ENCODE measurements at places on chromosomes 2 and 18.

- DNase-seq: no peak
These were observed 16.3 kb downstream of the TSHZ1 start for GRCh38 chr18:75226956-75227316.

DNA sequence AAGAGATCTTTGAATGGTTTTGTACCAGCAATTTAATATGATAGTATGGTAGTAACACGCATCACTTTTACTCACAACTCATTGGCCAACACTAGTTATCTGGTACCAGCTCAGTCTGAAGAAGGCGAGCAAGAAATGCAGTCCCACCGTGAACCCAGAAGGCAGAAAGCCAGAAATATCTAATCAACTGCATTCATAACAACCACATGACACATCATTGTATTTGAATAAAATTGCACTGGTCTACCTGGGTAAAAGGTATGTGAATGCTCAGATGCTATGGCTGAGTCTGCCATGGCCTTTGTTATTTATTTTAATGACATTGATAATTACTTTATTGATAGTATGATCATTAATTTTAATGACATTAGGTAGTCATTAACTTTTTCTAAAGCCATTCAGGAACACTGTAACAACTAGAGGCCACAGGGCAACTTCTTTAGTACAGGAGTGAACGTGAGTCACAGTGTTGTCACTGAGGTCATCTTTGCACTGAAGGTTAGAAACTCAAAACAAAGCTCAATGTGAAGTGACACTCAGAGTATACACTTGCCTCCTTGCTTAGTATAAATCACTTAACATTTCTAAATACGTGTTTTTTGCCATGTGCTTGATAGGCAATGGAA lies 475.6 kb upstream of the TNP1 start:
- DNase-seq: peak; percentile 44

GRCh38 chr2:110748489-110748867 lies 16.1 kb downstream of the ACOXL start:
- no peak for DNase-seq

- DNase-seq: no peak
These were observed 2.0 kb upstream of the ANKRD62 start for GRCh38 chr18:12091538-12092141.

- DNase-seq: no peak
These were observed 242.5 kb downstream of the ZNF521 start for GRCh38 chr18:25109484-25109883.

DNA sequence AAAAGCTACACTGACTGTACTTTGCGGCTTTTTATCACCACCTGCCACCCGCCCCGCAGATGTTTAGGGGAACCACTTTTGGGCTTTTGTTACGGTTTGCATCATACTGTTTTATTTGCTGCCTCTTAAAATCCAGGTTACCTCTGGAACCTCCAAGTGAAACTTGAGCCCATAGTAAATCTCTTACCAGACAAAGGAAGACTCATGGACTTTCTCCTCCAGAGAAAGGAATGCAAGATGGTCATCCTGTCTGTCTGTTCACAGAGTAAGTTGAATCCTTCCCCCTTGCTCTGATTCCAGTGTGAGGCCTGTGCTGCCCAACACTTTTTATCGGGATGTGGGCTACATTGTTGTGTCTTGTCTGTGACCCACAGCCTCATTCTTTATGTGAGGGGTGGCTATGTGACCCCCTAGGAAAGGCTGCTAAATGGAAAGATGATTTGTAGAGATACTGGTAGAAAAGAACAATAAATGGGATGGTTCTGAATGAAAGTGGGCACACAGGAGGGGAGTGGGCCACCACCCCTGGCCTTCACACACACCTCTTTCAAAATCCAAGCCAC lies 23.3 kb downstream of the RMC1 start:
- DNase-seq: no peak

DNA sequence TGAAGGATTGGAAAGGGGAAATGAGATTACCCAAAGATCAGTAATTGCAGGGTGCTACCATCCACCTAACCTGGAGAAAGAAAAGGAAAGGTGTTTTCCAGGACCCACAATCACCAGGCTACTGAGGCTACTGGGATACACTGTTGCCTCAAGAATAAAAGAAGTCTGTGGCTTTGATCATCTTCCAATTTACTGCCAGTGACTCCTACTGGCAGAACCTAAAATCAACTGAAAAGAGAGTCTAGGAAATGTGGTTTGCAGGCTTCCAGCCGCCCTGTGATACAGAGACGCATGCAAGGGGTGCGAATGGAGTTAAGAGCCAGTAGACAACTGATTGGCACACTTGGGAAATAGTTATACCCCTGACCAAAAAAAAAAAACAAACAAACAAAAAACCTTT lies 16.6 kb upstream of the TTL start:
- DNase-seq: no peak

DNA sequence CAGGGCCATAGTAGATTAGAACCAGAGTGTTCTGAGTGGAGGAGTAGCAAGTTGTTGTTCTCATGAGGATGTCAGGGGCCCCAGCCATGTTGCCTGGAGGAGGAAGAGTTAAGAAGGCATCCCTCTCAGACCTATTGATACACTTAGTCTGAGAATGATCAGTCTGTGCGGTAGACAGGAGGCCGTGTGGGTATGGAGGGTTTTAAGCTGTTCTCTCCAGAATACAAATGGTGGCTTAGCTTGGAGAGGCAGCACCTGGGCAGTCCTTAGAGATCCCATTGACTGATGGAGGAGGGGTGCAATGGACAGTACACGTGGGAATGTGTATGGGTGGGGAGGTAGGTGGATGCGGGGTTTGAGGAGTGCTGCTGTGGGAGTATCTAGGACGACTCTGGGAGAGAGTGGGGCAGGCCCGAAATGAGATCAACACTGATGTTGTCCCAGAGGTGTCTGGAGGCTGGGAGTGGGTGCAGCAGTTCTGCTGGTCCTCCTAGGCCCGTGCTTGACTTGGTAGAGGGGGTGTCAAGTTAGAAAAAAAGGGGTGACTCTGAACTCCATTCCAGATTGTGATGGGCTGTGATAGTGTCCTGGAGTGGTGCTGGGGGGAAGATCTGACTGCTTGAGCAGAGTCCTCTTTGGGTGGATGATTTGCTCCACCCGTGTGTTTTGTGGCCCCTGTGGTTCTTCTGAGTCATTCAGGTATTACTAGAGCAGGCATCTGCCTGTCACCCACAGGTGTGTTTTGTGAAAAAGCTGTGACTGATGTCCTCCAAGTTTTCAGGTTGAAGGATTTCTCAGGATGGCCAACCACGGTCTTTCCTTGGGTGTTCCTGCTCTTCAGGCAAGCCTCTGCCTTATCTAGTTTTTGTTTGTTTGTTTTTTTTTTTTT lies 44.7 kb downstream of the C2orf42 start:
- DNase-seq: no peak

GRCh38 chr2:213086571-213086970 lies 64.8 kb downstream of the IKZF2 start:
- DNase-seq: no peak

GRCh38 chr2:140442319-140442718 lies 1662.1 kb upstream of the NXPH2 start:
- no peak for DNase-seq

DNA sequence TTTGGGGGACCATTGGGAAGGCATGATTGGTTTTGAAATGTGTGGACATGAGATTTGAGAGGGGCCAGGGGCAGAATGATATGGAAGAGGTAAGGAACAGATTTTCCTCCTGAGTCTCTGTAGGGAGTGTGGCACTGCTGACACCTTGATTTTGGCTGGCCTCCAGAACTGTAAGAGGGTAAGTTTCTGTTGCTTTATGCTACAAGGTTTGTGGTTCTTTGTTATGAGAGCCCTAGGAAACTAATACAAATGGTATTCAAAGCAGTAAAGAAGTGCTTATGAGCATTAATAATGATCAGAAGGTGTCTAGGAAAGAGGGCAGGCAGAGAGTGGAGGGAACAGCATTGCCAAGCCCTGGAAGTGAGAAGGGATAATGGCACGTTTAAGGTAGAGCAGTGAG lies 574.3 kb upstream of the NXPH2 start:
- DNase-seq: peak; percentile 13

DNA sequence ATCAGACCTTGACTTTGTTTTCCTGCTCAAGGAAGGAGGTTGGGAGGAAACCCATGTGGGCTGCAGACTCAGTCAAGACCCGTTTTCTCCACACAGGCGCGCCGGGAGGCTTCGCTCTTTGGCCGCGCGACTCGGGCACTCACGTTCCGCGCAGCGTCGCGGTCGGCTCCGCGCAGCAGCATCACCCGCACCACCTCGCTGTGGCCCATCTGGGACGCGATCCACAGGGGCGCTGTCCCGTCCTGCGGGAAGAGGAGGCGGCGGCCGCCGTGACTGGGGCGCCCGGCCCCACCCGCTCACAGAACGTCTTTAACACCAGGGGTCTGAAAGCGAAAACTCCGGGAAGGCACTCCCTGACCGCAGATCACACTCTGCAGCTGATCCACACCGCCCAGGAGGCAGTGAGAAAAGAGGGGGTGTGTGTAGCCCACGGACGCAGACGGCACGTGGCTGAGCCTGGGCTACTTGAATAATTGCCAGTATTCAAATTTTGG lies 33.1 kb upstream of the NPC1 start:
- DNase-seq: no peak
